NCI-H1092 (cell line): ENCODE measurements at places on chromosomes 11 and 22.
A peak's percentile ranks its signal among the peaks of the same experiment; 100 is the strongest.

DNA sequence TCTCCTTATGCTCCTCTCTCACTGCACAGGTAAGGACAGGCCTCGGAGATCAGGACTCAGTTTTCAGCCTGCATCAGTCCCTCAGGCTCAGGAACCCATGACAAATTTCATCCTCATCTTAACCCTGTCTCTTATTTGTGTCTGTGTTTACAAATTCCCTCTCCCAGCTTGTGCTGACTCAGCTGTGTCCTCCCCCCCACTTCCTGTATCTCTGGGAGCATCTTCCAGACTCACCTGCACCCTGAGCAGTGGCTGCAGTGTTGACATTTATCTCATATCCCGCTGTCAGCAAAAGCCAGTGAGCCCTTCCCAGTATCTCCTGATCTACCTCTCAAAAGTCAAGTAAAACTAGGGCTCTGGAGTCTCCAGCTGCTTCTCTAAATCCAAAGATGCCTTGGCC lies 65.6 kb upstream of the VPREB1 start:
- no peak for DNase-seq

- DNase-seq, result no peak
Measured at GRCh38 chr11:90252053-90252452, 29.2 kb upstream of the CHORDC1 start.

GRCh38 chr22:37996515-37997246 lies 12.3 kb upstream of the SOX10 start:
- DNase-seq, result no peak

DNA sequence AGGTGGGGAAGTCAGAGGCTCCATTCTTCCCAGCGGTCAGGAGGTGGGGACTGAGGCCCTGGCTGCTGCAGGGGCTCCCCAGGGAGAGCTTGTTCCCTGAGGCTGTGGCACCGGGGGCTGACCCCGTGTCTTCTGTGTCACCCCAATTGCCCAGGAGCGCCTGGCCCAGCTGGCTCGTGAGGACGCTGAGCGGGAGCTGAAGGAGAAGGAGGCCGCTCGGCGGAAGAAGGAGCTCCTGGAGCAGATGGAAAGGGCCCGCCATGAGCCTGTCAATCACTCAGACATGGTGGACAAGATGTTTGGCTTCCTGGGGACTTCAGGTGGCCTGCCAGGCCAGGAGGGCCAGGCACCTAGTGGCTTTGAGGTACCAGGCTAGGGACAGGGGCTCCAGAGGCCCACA lies 53.2 kb downstream of the MYO7A start:
- DNase-seq, result no peak

GRCh38 chr11:131895865-131896264 lies 525.5 kb downstream of the NTM start:
- DNase-seq, result no peak

GRCh38 chr11:57262157-57262556 lies 25.1 kb upstream of the APLNR start:
- no peak for DNase-seq

- no peak for DNase-seq
Measured at GRCh38 chr11:64457416-64458010, 98.6 kb downstream of the RPS6KA4 start.

- no peak for DNase-seq
Measured at GRCh38 chr22:39152024-39152510, 413 bp downstream of the CBX7 start.

DNA sequence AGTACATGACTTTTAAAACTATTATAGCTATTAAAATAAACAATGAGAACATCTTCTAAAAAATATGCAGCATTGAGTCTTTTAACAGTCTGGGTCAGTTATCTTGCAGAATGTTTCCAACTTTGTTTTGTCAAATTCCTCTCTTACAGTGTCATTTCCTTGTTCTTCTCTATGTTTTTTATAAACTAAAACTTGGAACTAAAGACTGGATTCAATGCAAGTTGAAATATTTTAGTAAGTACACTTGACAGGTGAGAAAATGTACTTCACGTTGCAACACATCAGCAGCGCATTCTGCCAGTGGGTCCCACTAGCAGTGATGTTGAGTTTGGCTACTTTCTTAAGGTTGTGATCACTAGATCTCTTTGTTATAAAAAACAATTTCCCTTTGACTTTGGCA lies 1407.6 kb upstream of the RAG2 start:
- no peak for DNase-seq

GRCh38 chr11:120258661-120259060 lies 18.7 kb downstream of the POU2F3 start:
- DNase-seq, result no peak

- DNase-seq, result no peak
Measured at GRCh38 chr22:22714600-22715335, 70.4 kb downstream of the GGTLC2 start.

- no peak for DNase-seq
Measured at GRCh38 chr11:2275334-2276279, 5.2 kb upstream of the ASCL2 start.

DNA sequence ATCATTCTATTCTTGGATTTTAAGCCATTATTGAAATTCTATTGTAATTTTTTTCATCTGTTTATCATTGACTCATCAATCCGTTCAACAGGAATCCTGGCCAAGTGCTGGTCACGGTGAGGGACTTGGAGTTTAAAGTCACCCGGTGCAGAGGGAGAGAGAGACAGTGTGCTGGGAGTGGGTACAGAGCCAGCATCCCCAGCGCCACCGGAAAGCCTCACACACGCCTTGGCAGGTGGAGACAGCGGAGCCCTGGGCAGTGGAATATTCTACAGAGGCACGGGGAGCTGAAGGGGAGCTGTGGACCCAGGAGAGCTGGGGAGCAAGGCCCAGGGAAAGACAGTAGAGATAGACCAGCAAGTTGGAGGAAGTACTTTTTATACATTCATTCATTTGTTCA lies 787.6 kb downstream of the BRD1 start:
- no peak for DNase-seq

GRCh38 chr11:115958089-115959000 lies 454.1 kb upstream of the CADM1 start:
- peak; percentile 63 for DNase-seq

DNA sequence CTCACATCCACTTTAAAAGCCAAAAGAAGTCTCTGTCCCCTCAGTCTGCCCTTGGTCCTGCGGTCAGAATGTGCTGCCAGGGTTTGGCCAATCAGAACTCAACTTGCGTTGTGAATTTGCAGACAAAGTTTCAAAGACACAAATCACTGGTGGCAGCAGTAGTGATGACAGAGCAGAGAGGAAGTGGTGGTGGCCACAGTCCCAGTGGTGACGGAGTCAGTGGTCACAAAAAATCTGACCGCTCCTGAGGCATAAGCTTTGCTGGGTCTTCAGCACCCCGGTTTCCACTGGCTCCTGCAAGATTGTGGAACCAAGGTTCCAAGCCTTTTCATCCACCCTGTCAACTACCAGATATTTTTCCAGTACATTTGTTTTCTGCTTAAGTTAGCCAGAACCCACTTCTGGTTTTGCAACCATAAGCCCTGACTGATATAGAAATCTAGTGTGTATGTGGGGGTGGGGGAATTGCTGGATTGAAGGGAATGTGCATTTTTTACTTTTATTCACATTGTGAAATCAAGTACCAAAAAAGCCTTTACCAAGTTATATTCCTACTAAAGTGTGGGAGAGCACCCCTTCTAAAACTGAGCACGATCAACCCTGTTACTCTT lies 112.3 kb downstream of the TMPRSS5 start:
- no peak for DNase-seq

- no peak for DNase-seq
Measured at GRCh38 chr11:95700471-95700817, 89.1 kb downstream of the FAM76B start.

GRCh38 chr11:15912291-15912690 lies 444.1 kb downstream of the SOX6 start:
- DNase-seq, result no peak

- DNase-seq, result no peak
Measured at GRCh38 chr22:35310556-35311550, 11.2 kb downstream of the TOM1 start.

DNA sequence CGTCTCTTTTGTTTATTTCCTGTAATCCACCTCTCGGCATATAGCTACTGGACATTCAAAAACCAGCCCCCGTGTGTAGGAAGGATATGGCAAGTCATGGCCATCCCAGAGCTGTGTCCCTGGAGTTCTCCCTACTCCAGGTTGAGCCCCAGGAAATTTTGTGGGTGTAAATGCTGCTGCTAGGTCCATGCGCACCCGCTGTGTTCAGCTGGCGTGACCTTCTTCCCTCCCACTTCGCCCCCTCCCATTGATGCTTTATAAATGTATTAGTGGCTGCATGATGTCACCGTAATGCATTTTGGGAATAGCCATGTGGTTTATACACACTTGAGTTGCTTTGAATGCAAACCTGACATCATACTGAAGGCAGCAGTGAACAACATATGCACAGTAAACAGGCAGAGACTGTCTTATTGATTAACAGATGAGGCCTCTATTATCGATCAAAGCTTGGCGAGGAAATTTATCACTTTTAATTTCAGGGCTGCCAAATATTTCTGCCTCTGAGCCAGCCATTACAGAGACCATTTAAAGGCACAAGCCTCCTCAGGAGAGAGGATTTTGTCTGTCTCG lies 113.6 kb upstream of the NNMT start:
- no peak for DNase-seq

GRCh38 chr22:46897246-46897623 lies 134.8 kb downstream of the TBC1D22A start:
- DNase-seq, result no peak

DNA sequence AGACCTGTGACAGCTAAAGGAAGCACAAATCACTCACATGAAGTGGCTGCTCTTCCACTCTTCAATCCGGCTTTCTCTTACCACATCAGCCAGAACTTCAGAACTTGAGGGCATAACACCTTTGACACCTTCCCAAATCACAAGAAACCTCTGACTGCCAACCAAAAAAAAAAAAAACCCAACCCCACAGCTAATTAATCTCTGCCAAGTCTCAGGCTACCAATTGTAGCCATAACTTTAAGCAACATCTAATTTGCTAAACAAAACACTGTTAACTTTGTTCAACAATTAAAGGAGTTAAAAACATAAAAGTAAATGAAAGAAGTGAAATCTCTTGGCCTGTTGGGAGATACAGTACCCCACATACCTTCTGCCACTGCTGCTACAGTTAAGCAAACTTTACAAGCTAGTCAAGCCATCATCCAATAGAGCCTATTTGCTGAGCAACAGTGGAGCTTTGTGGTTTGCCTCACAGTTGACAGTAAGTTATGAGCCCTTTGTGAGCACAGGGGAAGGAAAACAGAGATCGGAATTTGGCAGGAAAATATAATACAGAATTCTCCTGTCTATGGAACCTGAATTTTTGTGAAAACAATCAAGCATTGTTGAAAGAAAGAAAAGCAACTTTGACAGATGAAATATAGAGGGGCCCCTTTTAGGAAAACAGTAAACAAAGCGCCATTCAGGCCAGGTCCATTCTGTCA lies at the start of gene SOX6:
TSS of gene SOX6 (minus strand) at position 490 of the 704 bp plus-strand sequence. CDS start 15,298 bp downstream, outside the sequence.
- peak; percentile 26 for DNase-seq

- no peak for DNase-seq
Measured at GRCh38 chr11:19642185-19643158, 70.2 kb upstream of the NAV2 start.

GRCh38 chr11:69801513-69802335 lies 17.5 kb downstream of the FGF3 start:
- DNase-seq, result peak; percentile 26

- no peak for DNase-seq
Measured at GRCh38 chr11:35751664-35752061, 89.1 kb downstream of the TRIM44 start.

GRCh38 chr11:56509439-56509838 lies 18.3 kb upstream of the OR5M8 start:
- no peak for DNase-seq

DNA sequence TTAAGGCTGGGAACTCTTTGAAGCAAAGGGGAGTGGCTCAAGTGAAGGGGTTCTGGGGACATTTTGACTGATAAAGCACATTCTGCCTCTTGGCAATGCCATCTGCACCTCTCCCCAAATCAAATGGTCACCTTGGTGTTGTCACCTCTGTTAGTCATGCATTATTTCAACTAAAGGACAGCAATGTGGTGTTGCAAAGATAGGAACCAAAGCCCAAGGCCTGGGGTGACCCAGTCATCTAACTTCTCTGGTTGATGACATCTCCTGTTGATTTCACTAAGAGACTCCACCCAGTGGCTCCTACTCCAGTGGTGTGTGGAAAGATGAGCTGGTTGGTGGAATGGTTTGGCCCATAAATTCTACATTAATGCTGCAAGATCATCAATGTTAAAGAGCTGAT lies 7.8 kb upstream of the MS4A1 start:
- DNase-seq, result no peak

GRCh38 chr22:48744283-48744641 lies 1083.4 kb downstream of the BRD1 start:
- no peak for DNase-seq

- no peak for DNase-seq
Measured at GRCh38 chr22:45334068-45334467, 24.3 kb downstream of the FAM118A start.

DNA sequence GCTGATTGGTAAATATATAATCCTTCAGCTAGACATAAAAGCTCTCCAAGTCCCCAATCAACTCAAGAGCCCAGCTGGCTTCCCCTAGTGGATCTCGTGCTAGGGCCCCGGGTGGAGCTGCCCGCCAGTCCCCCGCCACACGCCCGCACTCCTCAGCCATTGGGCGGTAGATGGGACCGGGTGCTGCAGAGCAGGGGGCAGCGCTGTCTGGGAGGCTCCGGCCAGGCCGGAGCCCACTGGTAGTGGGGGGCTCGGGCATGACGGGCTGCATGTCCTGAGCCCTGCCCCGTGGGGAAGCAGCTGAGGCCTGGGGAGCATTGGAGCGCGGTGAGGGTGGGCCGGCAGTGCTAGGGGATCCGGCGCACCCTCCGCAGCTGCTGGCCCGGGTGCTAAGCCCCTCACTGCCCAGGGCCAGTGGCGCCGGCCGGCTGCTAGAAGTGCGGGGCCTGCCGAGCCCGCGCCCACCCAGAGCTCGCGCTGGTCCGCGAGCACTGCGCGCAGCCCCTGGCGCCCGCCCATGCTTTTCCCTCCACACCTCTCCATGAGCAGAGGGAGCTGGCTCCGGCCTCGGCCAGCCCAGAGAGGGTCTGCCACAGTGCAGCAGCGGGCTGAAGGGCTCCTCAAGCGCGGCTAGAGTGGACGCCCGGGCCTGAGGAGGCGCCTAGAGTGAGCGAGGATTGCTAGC lies 1680.6 kb upstream of the RAG2 start:
- no peak for DNase-seq

GRCh38 chr11:95697614-95698408 lies 91.8 kb downstream of the FAM76B start:
- no peak for DNase-seq

DNA sequence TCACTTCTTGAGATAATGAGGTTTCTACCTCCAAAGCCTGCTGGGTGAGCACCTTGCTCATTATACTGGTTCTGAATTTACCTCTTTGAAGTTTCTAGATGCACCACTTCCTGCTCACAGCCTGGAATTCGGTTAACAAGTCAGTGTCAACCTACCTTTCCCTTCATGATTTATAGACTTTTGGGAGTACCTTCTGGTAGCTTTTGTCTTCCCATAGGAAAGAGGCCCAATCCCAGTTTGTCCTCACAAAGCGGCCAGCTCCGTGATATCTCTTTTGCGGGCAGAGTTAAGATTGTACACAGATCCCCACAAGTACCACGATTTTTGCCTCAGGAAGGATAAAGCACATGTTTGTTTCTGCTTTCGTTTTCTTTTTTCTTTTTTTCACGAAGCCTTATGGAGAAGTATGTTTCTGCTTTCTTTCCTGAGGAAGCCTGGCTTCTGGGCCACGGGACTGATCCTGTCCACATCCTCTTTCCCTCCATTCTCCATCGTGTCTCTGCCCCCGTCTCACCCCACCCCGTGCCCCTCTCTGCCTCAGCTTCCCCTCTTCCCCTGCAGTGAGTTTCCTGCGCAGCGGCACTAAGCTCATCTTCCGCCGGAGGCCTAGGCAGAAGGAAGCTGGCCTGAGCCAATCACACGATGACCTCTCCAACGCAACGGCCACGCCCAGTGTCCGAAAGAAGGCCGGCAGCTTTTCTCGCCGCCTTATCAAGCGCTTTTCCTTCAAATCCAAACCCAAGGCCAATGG lies 5.7 kb upstream of the HINFP start:
- DNase-seq, result no peak
